CD14-positive monocyte (primary cell): ENCODE measurements at places on chromosomes 6 and 20.

- DNase-seq: peak; percentile 91
These were observed at the start of gene HEY2 for GRCh38 chr6:125749173-125749864. HEY2 (plus strand) TSS chr6:125749632; CDS start chr6:125749777, 145 bp downstream.

DNA sequence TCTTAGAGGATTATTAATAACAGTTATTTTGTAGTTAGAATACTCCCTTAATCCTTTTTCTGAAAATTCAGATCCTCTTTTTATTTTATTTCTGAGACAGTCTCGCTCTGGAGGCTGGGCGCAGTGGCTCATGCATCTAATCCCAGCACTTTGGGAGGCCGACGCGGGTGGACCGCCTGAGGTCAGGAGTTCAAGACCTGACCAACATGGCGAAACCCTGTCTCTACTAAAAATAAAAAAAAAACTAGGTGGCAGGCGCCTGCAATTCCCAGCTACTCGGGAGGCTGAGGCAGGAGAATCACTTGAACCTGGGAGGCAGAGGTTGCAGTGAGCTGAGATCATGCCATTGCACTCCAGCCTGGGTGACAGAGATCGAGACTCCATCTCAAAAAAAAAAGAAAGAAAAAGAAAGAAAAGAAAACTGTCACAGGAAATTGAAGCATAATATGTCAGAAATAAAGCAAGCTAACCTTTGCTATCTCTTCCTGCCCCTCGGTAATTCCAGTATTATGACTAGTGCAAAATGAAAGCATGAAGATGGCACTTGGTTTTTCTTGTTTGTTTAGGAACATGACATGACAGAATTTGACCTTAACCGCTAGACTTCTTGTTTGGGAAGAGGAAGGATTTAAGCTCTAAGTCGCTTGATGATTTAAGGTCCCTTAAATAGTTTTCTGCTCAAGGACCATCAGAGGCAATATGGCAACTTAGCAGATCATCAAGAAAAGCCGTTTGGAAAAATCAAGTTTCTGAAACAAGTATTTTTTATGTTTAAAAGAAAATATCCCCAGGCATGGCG is 1.8 kb upstream of the RBM39 start:
- DNase-seq: peak; percentile 65

- DNase-seq: no peak
These were observed 335.4 kb downstream of the COL12A1 start for GRCh38 chr6:74870403-74870802.

GRCh38 chr20:40744072-40744817 is 55.2 kb upstream of the MAFB start:
- no peak for DNase-seq

DNA sequence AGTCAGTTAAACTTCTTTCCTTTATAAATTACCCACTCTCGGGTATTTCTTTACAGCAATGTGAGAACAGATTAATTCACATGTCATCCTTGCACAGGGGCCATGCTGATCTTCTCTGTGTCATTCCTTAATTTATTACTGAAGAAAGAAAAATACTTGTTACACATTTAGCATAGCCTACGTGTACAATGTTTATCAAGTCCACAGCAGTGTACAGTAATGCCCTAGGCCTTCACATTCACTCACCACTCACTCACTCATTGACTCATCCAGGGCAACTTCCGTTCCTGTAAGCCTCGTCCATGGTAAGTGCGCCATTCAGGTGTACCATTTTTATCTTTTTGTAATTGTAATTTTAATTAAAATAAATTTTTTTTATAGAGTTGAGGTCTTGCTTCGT is 73.6 kb downstream of the RSPH3 start:
- DNase-seq: no peak

GRCh38 chr6:159043947-159044346 is 844 bp downstream of the TAGAP start:
- DNase-seq: no peak

DNA sequence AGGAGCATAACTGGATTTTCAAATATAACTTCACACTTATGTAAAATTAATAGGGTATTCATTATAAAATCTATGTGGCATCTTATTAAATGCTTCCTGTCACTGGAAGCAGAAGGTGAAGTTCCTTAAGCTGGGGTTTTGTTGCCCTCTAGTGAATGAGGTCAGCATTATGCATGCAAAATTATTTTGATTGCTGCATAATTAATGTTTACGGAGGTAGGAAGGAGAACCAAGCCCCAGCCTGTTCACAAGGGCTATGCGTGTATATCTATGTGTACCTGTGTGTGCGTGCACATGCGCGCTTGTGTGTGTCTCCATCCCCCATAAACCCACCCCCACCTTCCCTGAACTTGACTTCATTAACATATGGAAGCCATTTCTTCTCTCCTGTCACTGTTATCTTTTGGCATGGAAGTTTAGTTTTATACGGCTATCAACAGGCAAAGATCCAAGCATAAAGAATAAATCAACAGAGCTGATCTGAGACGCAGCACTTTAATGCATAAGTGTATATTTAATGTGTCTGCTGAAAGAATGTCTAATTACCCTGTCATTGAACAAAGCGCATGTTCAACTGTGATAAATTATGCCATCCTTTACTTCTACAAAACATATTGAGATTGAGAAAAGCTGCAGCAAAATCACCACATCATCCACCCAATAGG is 90.2 kb upstream of the CDH4 start:
- DNase-seq: no peak

DNA sequence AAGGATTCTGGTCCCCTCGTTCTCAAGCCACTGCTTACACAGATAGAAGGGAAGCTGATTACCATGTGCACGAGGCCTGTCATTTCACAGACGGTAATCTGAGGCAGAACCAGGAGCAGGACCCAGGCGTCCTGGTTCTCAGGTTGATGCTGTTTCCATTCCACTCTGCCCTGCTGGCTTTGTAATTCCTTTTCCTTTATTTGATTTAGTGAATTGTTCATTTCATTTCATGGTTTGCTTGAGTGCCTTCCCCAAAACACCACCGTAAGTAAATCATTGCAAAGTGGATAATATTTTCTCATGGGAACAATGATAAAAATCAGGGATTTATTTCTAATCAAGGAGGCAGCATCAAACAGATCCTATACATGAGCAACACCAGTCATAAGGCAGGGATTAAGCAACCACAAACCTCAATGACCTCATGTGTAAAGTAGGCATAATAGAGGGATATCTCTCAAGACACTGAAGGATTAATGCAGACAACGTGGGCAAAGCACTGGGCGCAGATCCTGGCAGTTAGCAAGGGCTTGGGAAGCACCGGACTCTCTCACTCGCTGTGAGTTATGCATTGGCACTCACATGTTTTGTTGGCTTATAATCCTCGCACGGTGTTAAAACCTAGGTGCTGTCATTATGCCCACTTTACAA is 229.5 kb upstream of the FOXQ1 start:
- no peak for DNase-seq

GRCh38 chr6:45920819-45921511 is 94.7 kb downstream of the CLIC5 start:
- DNase-seq: no peak

GRCh38 chr20:14817101-14817500 is 479.7 kb upstream of the FLRT3 start:
- DNase-seq: no peak

DNA sequence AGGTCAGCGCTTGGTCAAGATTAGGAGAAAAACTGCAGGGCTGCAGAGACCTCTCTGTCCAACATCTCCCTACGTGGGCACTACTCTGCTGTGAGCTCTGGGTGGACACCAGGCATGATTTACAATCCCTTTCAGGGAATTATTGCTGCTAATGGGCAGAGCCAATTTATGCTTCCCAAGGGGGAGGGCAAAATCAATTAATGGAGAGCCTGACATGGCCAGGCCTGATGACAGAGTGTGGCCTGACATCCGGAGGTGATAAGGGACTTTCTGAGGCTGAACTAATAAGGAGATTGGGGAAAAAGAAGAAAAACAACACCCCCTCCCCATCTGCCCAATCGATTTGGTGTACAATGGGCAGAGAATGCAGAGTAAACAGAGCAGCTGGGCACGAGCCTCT is 5.0 kb upstream of the KCNK16 start:
- DNase-seq: no peak

- DNase-seq: peak; percentile 35
These were observed 2.3 kb upstream of the ADGRF1 start for GRCh38 chr6:47044397-47044796.

- peak; percentile 85 for DNase-seq
These were observed at the start of gene PDE7B for GRCh38 chr6:135851442-135852271. PDE7B (plus strand) TSS chr6:135851701.

DNA sequence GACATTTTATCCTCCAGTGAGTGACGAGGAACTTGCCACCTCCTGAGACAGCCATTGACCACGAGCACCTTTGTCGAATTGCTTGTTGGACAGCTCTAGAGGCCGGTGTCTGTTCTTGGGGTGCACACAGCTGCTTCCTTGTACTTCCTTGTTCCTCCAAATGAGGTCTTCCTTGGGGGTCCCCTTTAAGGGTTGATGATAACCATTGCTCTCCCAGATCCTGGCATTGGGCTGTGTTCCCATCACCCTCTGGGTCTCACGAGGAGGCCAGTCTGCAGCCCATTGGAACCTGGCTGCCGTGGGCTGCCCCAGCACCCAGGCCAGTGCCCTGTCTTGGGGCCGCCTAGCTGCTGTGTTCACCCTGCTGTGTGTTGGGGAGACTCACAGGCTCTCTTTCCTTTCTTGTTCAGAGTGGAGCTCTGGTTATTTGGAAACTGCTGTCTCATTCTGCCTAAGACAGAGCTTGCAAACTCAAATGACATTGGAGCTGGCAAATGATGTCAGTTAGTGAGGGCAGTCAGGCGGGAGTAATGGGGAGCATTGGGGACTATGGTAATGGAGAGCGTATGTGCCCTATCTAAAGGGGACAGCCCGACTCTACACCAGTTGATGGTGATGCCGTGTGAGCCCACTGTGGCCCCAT is 25.7 kb downstream of the PPP1R16B start:
- DNase-seq: no peak

DNA sequence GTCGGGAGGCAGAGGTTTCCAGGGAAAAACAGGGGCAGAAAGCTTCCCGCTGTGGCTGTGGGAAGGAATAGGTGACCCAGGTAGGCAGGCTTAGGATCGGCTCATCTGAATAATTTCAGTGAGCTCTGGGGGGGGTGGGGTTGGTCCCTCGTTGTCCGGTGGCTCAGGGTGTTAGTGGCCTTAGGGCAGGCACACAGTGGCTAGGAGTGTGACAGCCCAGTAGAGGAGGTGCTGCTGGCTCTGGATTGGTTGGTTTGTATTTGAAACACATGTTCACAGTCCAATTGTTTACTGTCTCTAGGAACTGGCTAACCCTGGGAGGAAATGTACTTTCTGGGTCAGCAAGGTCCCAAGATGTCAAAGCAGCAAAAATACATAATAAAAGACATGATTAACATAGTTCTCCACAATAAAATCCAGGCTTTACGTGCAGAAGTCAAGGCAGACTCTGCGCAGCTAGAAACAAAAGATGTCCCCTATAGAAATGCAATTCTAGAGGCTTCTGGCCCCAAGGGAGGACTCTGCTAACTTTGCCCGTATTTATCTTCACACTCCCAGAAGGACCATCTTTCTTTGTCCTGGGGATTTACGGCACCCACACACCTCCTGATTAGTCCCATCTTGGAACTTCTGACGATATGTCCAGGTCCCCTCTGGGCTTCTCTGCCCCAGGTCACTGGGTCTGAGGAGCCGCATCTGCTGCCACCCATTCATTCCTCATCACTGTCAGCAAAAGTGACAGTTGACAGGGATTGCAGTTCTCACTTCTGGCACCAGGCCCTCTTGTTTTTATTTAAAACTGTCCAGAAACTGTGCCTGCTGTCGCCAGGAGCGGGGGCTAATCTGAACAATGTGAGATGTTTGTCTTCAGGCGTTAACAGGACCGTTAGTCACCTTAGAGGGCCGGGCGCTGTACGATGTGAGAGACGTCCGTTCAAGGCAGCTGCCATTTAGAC is 18.7 kb downstream of the MOCS3 start:
- no peak for DNase-seq

- no peak for DNase-seq
These were observed 31.6 kb downstream of the GSTA2 start for GRCh38 chr6:52731719-52732118.
